NCI-H526 treated with DMSO at 0.1 percent for 48 hours (cell line): ENCODE measurements at places on chromosomes 12 and 14.

- DNase-seq = no peak
These were observed 148.8 kb upstream of the CRY1 start for GRCh38 chr12:107242189-107242588.

- no peak for DNase-seq
These were observed 520.3 kb upstream of the USP15 start for GRCh38 chr12:61739925-61740324.

GRCh38 chr12:10101648-10102220 lies 2.9 kb upstream of the CLEC1A start:
- no peak for DNase-seq

DNA sequence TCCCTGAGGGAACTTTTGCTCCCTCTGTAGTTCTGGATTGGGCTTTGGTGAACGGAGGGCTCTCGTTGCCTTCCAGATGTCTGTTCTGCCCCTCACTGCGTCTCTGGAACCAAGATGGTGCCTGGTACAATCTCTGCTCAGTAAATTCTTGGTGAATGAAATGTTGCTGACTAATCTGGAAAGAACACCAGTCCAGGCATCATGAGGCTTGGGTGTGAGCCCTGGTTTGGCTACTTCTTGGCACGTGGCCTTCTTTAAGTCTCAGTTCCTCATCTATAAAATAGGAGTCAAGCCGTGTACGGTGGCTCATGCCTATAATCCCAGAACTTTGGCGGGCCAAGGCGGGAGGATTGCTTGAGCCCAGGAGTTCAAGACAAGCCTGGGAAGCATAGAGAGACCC lies 4.3 kb downstream of the HHIPL1 start:
- DNase-seq = no peak

DNA sequence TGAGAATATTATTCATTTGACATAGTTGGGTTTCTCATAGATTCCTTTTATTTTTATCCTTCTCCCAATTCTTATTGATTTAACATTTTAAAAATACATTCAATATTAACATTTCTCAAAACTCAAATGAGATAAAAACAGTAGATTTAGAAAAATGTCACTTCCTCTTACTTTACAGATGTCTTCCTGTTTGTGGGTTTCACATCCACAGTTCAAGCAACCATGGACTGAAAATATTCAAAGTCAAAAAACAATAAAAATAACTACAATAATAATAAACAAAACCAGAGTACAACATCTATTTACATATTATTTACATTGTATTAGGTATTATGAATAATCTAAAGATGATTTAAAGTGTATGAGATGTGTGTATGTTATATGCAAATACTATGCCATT lies 111.3 kb upstream of the SLC16A7 start:
- no peak for DNase-seq

DNA sequence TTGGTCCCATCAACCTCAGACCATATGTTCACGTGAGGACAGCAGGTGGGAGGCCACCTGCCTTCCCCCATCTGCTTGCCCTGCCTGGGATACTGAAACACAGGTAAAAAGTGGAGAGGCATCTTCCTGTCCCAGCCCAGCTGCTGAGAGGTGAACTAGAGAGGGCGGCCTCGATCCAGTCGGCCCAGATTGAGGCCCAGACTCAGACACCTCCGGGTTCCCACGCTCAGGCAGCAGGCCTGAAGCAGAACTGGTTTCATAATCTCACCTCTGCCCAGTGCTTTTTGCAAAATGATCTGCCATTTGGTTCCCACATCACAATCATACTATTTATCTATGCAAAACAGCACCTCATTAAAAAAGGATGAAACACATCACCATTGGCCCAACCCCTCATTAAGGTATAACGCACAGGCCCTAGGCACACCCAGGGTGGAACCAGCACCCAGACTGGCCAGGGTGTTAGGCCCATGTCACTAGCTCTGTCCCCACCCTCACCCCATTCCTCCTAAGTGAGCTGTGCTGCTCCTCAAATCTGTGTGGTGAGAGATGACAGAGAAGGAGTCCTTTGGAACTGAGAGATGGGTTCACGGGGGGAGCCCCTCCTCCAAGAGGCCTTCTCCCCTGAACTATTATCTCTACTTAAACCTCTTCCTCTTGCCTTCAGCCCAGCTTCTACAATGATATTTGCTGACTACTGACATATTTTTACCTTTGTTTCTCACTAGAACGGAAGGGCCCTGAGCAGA lies 81.1 kb downstream of the ZFP36L1 start:
- DNase-seq = peak; percentile 55

DNA sequence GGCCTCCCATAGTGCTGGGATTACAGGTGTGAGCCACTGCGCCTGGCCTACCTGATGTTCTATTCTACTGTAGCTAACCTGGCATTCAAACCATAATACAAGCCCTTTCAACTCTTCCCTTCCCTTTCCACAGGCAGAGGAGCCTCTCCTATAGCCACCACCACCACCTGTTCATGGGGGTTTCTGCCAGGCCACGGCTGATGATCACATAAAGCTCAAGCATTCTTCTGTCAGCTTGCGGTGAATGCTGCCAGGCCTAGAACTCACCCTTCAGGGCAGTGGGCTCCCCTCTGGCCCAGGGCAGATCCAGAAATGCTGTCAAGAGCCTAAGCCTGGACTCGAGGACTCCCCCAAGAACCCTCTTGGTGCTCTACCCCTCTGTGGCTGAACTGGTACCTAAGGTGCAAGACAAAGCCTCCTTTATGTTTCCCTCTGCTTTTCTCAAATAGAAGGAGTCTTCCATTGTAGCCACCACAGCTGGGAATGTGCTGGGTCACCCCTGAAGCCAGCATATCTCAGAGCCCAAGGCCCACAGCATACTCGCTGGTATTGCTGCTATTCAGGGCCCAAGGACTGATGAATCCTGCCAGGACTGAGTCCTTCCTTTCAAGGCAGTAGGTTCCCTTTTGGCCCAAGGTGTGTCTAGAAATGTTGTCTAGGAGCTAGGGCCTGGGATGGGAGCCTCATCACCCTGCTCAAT lies 3.4 kb upstream of the DLGAP5 start:
- no peak for DNase-seq

- DNase-seq = peak; percentile 33
These were observed 8.6 kb downstream of the SETD1B start for GRCh38 chr12:121812320-121812871.

DNA sequence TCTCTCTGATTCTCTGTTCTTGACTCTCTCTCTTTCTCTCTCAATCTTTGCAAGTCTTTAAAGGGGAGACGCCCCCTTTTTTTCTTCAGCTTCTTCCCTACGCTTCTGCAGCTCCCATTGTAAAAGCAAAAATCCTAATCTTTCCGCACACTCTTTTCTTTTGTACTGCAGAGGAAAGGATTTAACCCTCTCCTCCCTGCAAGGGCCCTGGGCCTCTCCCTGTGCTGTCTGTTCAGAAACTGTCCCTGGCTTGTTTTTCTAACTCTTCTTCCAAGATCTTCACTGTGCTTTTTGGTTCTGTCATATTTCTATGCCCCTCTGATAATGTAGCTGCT lies 10.9 kb upstream of the SALL2 start:
- no peak for DNase-seq

DNA sequence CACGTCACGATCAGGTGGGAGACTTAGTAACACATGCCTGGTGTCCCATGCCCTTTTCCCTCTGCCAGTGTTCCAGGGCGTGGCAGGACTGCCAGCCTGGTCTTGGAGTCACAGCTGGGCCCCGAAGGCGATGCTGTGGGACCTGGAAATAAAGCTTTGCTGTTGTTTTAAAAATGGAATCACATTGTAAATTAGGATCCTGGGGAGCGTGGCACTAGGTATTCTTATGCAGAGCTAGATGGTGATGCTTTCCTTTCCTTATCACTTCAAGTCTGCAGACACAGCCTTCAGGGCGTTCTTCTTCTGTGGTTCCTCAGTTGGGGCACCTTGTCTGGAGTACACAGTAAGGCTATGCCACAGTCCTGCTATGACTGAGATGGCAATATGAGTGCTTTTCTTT lies 64.6 kb downstream of the BICD1 start:
- DNase-seq = no peak

GRCh38 chr14:102580550-102581110 lies 11.8 kb upstream of the RCOR1 start:
- DNase-seq = no peak

DNA sequence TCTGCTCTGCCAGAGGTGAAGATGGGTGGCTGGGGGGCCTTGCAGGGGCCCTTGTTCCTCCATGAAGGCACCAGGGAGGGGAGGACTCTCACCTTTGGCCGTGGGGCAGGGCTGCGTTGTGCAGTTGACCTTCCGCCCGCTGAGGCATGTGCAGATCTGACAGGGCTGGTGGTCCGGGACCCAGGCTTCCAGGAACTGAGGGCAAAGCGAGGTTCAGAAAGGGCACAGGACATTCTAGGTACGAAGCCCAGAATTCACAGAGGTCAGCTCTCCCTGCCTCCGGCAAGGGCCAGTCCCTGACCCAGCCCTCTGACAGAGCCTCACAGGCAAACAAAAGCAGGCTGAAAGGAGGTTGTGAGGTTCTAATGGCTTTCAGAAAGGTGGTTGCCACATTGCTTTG lies 40.4 kb upstream of the ANO2 start:
- no peak for DNase-seq

DNA sequence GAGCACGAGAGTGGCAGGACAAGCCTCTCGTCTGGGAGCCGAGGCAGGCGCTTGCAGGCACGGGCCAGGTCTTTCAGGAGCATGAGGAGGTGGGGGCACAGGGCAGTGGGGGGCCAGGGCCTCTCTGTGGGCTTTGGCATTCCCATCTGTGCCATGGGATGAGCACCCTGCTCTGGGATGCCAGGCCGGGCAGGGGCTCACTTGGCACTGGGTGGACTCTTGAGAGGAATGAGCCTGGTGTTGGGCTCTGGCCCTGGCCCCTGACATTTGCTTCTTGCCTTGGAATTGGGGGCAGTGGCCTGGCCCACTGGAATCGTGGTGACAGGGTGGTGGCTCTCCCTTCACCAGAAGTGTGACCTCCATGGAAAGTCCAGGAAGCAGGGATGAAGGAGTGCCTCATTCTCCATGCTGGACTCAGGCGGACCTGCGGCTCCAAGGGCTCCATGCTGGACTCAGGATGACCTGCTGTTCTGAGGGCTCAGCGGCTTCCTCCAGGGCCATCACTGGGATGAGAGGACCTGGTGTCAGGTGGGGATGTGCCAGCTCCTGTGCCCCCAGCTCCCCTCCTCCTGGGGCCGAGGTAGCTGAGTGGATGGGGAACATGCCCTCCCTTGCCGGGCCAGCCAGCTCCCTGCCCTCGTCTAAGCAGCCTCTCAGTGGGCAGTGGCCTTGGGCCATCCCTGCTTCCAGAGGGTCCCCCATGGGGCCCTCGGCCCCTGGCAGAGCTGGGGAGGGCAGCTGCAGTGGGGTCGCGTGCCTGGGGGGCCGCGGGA lies 220.3 kb downstream of the KIF26A start:
- DNase-seq = no peak

DNA sequence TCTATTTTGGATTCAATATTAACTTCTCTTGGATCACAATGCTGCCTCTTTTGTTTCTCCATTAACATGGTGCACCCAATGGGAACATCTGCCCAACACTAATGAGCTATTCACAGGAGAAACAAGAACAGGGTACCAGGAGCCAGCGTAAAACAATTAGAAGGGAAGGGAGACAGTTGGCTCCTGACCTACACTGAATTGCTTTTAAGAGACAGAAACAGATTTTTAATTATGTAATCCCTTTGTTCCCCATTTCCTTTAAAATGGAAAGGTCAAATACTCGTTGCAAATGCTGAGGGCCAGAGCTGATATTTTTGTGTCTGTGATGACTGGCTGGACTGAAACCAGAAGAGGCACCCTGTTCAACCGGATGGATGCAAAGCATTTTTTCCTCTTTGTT lies 108.3 kb downstream of the SEC23A start:
- DNase-seq = no peak

DNA sequence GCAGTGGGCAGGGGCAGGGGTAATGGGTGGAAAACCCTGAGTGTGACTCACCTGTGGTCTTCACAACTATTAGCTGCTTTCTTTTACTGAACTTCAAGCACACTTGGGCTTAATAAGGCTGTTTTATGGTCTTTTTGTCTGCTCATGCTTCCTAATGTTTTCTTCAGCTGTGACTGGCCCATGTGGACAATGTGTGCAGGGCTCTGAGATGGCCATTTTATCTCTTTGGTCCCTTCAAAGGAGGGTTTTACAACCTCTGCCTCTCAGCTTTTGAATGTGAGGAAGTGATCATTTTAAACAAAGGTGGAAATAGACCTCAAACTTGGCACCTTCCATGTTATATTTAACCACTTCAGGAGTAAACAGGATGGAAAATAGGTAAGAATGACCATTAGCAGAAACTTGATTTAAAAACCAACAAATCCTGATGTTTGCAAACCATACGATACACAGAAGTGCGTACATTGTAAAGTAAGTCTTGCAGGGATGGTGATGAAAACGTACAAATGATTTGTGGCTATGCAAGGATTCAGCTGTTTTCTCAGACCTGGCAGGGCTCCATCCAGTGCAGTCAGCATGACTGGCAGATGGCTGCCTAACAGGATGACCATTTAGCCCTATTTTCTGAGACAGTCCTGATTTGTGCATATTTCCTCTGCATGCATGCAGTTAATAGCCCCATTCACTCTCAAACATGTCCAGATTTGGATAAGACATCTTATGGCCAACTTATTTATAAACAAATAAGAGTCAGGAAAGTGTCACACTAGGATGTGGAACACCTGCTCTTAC lies 103.2 kb downstream of the SLC38A4 start:
- DNase-seq = no peak
